Fibroblast of upper back skin (primary cell): ENCODE measurements at places on chromosomes 6 and 20.

DNA sequence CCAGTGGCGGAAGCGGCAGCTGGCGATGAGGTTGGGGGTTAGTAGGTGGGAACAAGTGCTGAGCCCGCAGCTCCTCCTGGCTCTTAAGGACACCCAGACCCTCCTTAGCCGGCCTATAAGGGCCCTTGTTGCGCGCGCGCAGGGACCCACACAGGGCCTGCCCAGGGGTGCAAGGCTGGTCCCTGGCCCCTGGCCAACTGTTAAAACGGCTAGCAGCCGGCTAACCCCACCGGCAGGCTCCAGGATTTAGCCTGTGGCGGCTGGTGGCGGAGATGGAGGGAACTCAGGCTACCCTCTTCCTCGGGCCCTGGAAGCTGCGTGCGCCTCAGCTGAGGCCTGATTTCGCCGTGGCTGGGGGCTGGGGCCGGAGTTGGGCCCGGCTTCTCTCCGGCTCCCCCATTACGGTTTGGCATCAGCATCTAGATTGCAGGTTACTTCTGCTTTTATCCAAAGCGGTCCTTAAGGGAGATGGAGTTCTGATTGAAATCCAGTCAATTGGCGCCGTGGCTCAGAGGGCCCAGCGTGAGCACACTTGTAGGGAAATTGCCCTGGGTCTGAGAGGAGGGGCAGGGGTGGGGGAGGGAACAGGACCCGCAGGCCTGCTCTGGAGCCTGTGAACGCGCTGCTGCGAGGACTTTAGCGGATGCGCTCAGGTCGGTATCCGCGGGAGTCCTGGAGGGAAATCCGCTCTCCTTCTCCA lies 36.9 kb upstream of the CCDC167 start:
- no peak for DNase-seq

GRCh38 chr20:41138475-41139226 lies 1.3 kb downstream of the PLCG1 start:
- no peak for DNase-seq

GRCh38 chr6:158110986-158111385 lies 57.1 kb downstream of the SERAC1 start:
- no peak for DNase-seq

DNA sequence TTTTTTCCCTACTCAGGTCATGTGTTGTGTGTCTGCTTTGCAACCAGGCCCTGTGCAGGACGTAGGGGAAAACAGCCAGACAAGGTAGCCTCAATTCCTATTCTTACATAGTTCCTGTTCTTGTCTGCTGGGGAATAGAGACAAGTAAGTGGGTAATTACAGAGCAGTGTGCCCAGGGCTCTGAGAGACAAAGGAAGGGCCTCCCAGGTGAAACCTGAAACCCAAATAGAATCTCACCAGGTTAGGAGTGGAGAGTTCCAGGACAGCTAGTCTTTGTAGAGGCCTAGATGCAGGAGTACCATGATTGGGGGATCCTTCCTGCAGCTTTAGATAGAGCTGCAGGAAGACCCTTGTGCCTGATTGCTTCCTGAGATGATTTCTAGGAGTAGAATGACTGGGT lies 48.4 kb downstream of the DHX35 start:
- no peak for DNase-seq

DNA sequence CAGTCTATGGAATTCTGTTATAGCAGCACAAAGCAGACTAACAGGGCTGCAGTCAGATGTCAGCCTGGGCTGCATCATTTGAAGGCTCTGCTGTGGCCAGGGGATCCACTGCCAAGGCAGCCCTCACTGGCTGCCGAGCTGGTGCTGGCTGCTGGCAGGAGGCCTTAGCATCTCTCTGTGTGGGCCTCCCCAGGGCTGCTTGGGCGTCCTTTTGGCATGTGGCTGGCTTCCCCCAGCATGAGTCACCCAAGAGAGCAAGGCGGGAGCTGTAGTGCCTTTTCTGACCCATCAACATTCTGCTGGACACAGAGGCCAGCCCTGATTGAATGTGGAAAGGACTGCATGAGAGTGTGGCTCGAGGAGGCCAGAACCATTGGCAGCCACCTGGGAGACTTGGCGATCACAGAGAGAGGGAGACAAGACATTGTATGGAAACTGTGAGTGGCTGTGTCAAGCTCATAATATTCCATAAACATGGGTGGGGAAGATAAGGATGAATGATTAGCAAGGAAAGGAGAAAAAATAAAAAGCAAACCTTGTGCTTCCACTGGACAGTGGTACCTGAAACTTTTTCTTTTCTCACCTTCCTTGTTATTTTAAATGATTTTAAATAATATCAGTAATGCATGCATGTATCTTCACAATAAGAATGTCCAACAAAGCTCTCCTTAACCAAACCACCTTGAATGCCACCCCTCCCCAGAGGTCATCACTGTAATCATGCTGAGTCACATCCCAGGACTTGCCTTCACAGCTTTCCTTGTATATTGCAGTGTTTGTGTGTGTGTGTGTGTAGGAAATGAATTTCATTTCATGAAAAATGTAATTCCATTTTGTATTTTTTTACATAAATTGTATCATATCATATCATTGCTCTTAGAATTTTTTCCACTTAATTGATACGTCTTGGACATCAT lies 55.0 kb upstream of the VSX1 start:
- peak; percentile 86 for DNase-seq

DNA sequence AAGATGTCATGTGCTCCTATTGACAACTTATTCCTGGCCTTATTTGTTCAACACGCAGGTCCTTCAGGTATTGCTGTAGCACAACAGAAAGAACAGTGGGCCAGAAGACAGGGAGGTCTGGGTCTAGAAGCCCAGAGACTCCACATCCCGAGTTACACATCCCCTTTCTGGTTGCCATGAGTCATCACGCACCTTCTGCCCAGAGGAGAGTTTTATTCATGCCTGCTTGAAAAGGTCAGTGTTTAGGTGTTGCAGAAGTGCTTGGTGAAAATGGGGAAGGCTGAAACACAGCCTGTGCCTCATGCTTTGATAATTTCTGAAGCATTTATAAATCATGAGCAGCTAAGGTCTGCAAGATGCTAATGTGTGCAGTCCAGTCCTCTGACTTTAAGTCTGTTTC lies 256.4 kb downstream of the GMPR start:
- DNase-seq: no peak

GRCh38 chr6:17054647-17055046 lies 47.2 kb upstream of the STMND1 start:
- no peak for DNase-seq

DNA sequence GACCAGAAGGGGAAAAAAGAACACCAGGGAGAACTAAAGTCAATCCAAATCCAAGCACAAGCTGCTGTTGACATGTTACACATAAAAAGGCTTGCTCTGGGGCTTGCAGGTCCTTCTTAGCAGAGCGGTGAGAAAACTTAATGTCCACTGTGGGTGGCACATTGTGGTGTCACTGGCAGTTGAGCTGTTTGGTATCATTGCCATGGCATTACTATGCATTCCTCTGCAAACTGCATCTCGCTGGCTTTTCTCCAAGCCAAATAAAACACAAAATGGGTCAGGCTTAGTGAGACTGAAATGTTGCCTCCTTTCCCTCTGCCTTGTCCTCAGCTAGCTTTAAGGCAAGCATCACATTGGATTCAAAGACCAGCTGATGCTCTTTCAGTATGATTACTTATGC lies 40.9 kb downstream of the LY86 start:
- DNase-seq: no peak

DNA sequence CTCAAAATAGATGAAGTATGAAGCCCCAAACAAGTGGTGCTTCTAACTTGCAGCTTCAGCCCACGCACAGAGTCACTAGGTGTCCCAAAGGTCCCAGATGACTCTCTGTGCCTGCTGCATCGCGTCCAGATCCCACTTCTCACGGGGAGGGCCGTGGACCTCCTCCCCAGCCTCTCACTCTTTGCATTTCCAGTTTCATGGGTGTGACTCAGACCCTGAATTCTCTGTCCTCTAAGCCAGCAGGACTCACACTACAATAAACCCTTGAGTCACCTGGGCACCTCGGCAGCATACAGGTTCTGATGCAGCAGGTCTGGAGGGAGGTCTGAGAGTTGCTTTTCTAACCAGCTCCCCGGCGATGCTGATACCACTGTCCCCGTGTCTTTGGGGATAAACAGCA lies 114.0 kb upstream of the RIN2 start:
- DNase-seq: no peak
